Activated gamma-delta T cell treated with anti-CD3 and anti-CD28 coated beads, Interleukin-2, amount 50 U/mL, for 16 hours (primary cell): ENCODE measurements at places on chromosomes 7 and 10.

DNA sequence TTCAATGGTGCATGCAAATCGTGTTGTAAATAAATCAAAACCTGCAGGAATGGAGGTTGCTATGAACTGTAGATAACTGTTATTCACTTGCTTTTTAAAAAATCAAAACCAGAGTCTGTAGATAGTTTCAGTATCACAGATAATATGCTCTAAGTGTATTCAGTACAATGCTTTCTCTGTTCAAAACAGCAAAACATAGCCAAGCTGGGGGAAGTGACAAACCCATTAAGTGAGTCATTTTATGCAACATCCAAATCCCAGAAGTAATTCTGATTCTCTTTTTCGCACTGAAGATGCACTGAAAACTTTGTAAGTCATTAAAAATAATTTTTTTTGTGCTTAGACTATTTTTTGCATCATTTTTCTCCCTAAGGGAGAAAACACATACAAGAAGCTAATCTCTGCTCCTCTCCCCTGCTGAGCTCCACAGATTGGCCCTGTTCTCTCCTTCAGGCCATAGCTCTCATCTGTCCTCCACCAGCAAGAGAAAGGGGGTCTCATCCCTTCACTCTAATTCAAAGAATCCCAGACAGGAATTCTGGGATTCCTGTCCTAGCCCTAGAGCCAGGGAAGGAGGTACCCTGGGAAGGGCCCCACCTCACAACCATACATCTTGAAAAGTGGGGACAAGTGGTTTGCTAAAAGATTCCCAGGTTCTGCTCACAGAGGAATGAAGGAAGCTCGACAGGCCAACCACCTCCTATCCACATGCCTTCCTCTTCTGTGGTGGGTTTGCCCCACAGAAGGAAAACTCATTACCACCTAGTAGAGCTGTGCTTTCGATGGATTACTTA lies 4.9 kb downstream of the PRTFDC1 start:
- DNase-seq = no peak

- no peak for DNase-seq
Measured at GRCh38 chr10:92756201-92757065, 66.7 kb downstream of the HHEX start.

- no peak for DNase-seq
Measured at GRCh38 chr7:34664755-34665154, 6.7 kb downstream of the NPSR1 start.

- no peak for DNase-seq
Measured at GRCh38 chr10:6337382-6337781, 134.7 kb downstream of the PFKFB3 start.

DNA sequence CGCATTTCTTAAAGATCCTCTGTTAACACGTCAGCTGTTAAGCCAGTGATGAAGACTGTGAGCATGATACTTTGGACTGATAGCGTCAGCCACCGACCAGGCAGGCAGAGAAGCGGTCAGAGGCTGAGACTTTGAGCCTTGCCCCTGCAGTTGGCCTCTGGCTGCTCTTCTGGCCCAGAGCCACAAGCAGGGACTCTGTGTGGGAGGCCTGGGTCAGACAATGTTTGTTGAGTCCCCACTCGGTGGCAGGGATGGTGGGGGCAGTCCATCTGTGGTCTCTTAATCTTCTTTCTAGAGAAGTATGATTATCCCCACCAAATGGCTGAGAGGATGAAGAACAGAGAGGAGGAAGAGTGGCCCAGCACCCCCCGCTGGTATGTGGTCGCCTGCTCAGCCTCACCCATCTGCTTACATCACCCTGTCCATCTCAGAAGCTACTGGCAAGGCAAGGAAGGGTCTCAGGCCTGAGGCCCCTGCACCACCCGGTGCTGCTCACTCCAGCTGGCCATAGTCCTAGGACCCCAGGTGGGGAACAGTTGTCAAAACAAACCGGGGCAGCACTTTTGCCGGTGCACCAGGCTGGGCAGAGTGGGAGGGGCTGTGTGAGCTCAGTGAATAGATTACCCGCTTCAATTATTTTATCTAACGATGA lies 202.9 kb downstream of the GRID1 start:
- no peak for DNase-seq
